Prostate gland (tissue), 2 donors: ENCODE measurements at places on chromosomes 1 and 21.

DNA sequence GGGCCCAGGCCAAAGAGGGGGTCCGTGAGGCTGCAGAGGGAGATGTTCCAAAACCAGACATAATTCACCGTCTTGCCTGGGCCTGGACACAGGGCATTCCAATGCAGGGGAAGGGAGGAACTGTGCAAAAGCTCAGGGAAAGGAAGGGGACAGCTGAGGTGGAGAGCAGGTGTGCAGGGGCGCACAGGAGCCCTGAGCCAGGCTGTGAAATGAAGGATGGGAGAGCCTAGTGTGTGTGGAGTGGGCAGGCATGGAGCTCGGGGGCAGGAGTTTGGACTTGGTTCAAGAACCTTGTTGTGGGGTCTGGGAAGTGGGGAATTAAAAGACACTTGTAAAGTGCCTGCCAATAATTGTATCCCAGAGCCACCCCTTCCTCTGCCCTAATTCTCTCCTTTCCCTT, 2.3 kb downstream of the TNNI1 start:
- no peak overlapping the region for H3K27ac ChIP-seq
- no peak for DNase-seq
- no peak overlapping the region for H3K4me3 ChIP-seq
- no peaks in the 10 kb centered on the region for H3K4me1 ChIP-seq

DNA sequence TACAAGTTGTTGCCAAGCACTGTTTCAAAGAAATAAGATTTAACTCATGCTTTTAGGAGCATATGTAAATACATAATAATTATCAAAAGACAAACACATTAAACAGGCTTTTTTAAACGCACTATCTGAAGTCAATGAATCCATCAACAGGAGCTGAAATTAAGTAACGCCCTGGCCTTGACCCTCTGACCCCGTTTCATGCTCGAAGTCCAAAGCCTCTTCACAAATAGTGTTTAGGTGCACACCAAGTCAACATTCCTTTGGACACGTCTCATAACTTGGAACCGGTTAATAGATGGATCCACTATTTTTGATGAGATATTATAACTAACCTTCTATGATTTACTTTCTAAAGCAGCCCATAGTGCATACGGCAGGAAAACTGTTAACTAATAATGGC, 209.3 kb downstream of the GABPA start:
- DNase-seq = no peak
- no peaks in the 10 kb centered on the region for H3K27me3 ChIP-seq
- H3K4me3 ChIP-seq = no peak overlapping the region

GRCh38 chr21:37370152-37371040, 3.8 kb downstream of the DYRK1A start:
- no peaks in the 10 kb centered on the region for H3K36me3 ChIP-seq
- no peaks in the 10 kb centered on the region for H3K27me3 ChIP-seq
- DNase-seq = no peak

DNA sequence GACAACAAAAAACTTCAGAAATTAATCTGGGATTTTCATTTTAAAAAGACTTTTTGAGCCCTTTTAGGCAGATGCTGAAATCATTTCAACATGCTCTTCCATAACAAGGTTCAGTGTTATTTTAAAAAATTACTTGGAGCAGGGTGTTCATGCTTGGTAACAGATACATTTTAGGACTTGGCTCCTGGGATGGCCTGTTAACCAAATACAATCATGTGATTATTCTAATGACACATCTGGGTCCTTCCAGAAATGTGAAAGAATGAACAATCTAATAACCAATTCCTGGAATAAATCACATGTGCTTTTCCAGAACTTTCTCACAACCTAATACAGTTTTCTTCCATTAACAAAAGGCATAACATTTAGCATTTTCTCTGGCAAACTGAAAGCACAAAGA, 379.8 kb upstream of the RUNX1 start:
- no peaks in the 10 kb centered on the region for H3K27me3 ChIP-seq
- no peaks in the 10 kb centered on the region for H3K4me1 ChIP-seq
- DNase-seq = no peak

GRCh38 chr1:221716713-221717484, 25.0 kb downstream of the DUSP10 start:
- H3K4me1 ChIP-seq = peaks cover 10% of the 10 kb centered on the region
- DNase-seq = no peak
- H3K4me3 ChIP-seq = no peak overlapping the region
- H3K27me3 ChIP-seq = no peaks in the 10 kb centered on the region
- H3K27ac ChIP-seq = peak overlapping the region; percentile 43

GRCh38 chr1:25689686-25690381, 73.2 kb downstream of the MAN1C1 start:
- no peak overlapping the region for H3K4me3 ChIP-seq
- no peak overlapping the region for H3K27ac ChIP-seq
- H3K4me1 ChIP-seq = peaks cover 6% of the 10 kb centered on the region
- no peak for DNase-seq

DNA sequence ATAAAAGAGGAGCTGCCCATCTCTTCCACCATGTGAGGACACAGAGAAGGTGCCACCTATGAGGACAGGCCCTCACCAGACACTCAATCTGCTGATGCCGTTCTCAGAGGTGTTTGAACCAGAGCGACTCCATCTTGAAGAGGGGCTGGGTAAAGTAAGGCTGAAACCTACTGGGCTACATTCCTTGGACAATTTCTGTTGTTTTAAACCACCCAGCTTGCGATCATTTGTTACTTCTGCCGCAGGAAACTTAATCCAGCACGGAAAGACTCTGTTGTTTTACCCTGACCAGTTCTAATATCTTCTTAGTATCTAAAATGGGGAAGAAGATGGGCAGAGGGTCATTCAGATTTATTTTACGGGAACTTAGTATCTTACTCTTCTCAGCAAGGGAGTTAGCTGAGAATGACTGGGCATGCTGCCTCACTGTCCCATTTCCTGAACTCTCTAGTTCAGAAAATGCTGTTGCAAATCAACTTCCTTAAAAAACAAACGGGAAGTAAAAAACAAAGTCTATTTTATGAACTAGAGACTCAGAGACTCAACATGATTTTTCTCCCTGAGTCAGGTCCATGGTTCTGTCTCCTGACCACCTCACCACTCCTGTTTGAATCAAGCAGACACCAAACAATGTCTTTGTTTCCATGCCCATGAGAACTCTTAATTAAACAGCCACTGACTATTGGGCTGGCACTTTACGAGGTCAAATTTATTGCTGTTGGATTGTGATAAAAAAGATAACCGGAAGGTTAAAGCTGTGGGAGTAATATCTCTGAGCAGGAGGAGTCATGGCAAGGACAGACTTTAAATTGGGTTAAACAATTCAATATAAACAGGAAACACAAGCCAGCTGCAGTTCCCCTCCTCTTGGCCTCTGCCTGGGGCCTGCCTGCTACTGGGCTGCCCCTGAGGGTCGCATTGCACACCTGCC, 23.8 kb upstream of the IFNAR1 start:
- peaks cover 20% of the 10 kb centered on the region for H3K4me1 ChIP-seq
- no peaks in the 10 kb centered on the region for H3K36me3 ChIP-seq
- no peak overlapping the region for H3K4me3 ChIP-seq
- H3K27ac ChIP-seq = peak overlapping the region; percentile 75
- no peaks in the 10 kb centered on the region for H3K27me3 ChIP-seq
- peak; percentile 65 for DNase-seq

DNA sequence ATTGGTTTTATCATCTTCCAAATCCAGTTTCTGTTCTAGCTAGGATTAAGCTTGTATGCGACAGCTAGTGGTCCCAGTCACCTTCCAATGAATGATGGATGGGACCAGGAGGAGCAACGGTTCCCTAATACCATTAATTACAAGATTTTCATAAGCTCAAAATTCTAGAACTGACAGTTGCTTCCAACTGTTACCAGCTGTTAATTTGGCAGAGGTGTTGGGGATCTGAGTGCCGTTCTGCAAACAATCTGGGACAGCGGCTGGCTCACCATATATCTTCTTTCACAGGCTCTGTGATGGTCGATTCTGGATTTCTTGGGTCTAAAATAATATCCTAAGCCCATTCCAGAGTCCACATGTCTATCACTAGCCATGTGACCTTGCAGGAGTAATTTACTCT, 34.5 kb upstream of the RALGPS2 start:
- no peak overlapping the region for H3K27ac ChIP-seq
- H3K27me3 ChIP-seq = no peaks in the 10 kb centered on the region
- H3K36me3 ChIP-seq = no peaks in the 10 kb centered on the region

DNA sequence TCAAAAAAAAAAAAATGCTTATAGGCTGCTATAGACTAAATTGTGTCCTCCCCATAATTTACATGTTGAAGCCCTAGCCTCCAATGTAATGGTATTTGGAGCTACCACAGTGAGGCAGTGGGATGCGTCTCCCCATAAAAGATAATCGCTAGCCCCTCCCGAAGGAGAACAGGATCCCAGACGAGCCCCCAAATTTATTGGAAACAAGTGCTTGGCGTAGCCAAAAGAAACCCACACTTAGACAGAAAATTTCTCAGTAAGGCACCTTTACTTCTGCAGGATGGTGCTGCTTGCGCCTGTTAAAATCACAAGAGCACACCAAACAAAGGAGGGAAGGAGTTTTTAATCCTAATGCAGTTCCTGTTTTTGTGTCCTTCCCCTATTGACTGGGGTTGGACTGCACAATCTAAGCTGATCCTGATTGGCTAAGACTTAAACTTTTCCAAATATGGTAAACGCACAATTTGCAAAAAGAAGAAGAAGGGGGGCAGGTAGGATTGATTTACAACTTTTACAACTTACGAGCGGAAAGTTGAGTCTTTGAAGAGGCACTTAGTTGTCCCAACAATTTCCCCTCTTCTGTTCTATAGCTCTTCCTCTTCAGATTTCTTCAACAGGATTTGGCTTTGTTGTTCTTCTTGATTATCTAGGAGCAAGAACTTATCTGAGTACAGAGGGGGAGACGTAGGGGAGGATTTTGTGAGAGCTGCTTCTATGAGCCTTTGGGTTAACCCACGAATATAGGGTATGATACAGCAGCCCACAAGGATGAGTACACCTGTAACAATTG, 3.0 kb upstream of the IPP start:
- no peak overlapping the region for H3K4me3 ChIP-seq
- H3K27me3 ChIP-seq = no peaks in the 10 kb centered on the region
- no peak for DNase-seq
- no peaks in the 10 kb centered on the region for H3K4me1 ChIP-seq

- no peak overlapping the region for H3K27ac ChIP-seq
- H3K4me3 ChIP-seq = no peak overlapping the region
- no peaks in the 10 kb centered on the region for H3K36me3 ChIP-seq
Observed at GRCh38 chr1:41093826-41094225, 72.3 kb upstream of the SLFNL1 start.

GRCh38 chr1:198234520-198235251, 77.9 kb downstream of the NEK7 start:
- no peaks in the 10 kb centered on the region for H3K27me3 ChIP-seq
- H3K27ac ChIP-seq = no peak overlapping the region
- no peaks in the 10 kb centered on the region for H3K4me1 ChIP-seq
- no peak overlapping the region for H3K4me3 ChIP-seq

GRCh38 chr21:34807881-34808568, 139.2 kb downstream of the CLIC6 start:
- H3K36me3 ChIP-seq = no peaks in the 10 kb centered on the region
- H3K4me1 ChIP-seq = no peaks in the 10 kb centered on the region
- no peak for DNase-seq
- H3K27me3 ChIP-seq = no peaks in the 10 kb centered on the region

DNA sequence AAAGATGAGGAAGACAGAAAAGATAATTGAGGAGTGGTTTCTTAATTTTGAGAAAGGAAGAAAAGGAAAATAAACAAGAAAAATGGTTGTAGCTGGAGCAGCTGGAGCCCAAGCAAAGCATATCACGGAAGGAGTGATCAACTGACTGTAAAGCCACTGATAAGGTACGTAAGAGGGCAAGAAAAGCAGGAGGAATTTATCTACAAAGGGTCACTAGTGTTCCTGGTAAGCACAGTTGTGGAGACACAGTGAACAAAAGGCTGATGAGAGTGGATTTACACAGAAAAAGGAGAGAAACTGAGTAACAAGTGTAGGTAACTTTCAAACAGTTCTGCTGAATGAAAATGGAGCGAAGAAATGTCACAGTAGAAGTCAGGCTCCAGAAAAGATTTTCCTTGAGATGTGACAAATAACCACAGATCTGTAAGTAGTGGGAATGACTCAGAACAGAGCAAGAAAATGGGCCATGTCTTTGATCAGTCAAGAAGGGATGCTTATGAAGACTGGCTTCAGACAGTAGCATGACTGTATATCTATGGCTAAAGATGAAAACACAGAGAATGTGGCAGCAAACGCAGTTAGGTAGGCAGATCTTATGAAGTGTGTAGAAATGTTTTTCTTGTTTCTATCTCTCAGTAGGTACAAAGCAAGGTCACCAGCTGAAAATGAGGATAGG, 45.6 kb upstream of the RBM34 start:
- no peak overlapping the region for H3K27ac ChIP-seq
- H3K27me3 ChIP-seq = no peaks in the 10 kb centered on the region
- H3K4me3 ChIP-seq = no peak overlapping the region
- DNase-seq = no peak
- no peaks in the 10 kb centered on the region for H3K4me1 ChIP-seq
- H3K36me3 ChIP-seq = no peaks in the 10 kb centered on the region

GRCh38 chr1:109091078-109091838, 694 bp downstream of the TMEM167B start:
- no peaks in the 10 kb centered on the region for H3K36me3 ChIP-seq
- peak overlapping the region; percentile 80 for H3K4me3 ChIP-seq
- DNase-seq = peak; percentile 12
- H3K4me1 ChIP-seq = peaks cover 3% of the 10 kb centered on the region

- DNase-seq = no peak
- no peaks in the 10 kb centered on the region for H3K36me3 ChIP-seq
- no peak overlapping the region for H3K27ac ChIP-seq
- H3K4me3 ChIP-seq = no peak overlapping the region
- no peaks in the 10 kb centered on the region for H3K4me1 ChIP-seq
Observed at GRCh38 chr1:57294177-57294576, 129.7 kb downstream of the DAB1 start.

- H3K4me1 ChIP-seq = peaks cover 8% of the 10 kb centered on the region
- no peaks in the 10 kb centered on the region for H3K27me3 ChIP-seq
- no peaks in the 10 kb centered on the region for H3K36me3 ChIP-seq
- peak; percentile 6 for DNase-seq
- H3K4me3 ChIP-seq = peak overlapping the region; percentile 52
Observed at GRCh38 chr1:166165661-166166328, 1.0 kb downstream of the FAM78B start.

GRCh38 chr1:66575739-66576138, 41.8 kb downstream of the SGIP1 start:
- no peaks in the 10 kb centered on the region for H3K4me1 ChIP-seq
- H3K36me3 ChIP-seq = no peaks in the 10 kb centered on the region
- H3K4me3 ChIP-seq = no peak overlapping the region
- no peaks in the 10 kb centered on the region for H3K27me3 ChIP-seq
- DNase-seq = no peak
